ENCODE measurements at places on chromosomes 12 and 14.

DNA sequence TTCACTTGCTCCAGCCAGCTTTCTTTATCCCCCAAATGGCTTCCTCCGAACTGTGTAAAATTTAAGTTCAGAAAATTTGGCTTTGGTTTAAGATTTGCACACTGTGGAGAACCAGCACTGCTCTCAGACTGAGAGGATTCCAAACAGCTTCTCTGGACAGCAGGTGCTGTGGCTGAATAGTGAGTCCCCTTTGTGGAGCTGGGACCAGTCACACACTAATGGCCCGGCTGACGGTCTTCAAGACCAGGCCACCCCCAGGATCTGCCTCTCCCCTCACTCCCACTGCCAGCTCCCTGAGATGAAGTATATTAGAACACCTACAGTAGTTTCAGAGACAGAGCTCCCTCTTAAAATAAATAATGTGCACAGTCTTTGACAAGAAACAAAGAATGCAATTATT lies 267.3 kb downstream of the BCAT1 start:
- no peak for DNase-seq

- no peak for DNase-seq
Observed at GRCh38 chr12:77058740-77059139, 6.6 kb downstream of the E2F7 start.

GRCh38 chr12:106070147-106070546 lies 68.6 kb downstream of the NUAK1 start:
- no peak for DNase-seq

GRCh38 chr12:77072833-77073495 lies 7.6 kb upstream of the E2F7 start:
- DNase-seq, result no peak

DNA sequence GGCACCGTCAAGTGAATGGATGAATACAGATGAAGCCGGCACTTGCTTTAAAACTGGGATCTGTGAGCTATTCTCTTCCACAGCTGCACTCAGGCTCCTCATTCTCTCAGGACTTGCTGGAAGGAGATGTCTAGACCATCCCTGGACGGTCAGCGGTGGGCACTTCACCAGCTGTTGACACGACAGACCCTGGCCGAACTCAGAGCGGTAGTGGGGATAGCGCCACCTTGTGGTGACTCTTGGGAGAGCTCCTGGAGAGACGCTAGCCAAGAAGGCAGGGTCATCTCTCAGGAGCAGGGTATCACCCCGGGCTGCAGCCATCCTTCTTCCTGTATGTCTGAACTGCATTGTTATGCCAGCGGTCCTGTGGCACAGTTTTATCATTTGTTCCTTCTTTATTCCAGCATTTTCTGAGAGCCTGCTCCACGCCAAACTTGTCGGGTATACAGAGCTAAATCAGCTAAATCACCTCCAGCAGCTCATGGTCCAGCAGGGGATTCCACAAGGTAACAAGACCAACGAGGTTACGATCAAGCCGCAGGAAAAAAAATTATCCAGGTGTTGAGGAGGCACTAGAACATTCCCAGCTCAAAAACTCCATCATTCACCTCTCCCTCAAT lies 10.0 kb downstream of the WNT1 start:
- DNase-seq, result peak; percentile 84

- DNase-seq, result no peak
Observed at GRCh38 chr12:66775871-66776270, 97.0 kb upstream of the GRIP1 start.

DNA sequence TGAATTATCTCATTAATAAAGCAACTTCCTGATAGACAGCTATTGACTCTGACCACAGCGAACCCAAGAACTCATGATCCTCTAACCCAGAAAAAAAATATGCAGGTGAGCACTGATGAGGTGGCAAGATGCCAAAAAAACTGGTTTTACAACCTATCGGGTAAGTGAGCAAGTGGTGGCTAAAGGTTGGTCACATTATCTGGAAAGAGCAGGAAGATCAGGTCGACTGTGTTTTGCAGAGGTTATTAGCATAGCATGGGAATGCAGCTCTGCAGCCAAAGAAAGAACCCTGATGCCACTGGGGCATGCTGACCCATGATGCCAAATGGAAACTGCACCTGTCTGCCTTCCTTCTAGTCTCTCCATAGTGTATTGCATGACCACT lies 23.5 kb downstream of the BHLHE41 start:
- DNase-seq, result no peak

DNA sequence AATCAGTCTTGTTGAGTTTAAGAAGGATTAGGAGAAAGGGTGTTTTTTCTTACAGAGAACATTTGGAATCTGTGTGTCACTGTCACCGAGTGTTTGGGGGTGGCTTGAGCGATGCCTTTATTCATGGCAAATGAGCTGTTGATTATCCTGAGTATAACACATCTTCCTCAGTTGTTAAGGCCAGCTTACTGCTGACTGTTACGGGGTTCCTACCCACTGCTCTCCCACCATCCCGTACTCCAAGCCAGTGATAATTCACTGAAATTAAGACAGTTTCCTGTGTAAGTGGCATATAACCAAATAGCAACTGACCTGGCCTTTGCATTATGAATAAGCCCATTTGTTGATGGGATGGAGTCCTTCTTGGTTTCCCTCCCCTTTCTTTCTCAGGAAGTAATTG lies 9.5 kb downstream of the ESRRB start:
- DNase-seq, result no peak

DNA sequence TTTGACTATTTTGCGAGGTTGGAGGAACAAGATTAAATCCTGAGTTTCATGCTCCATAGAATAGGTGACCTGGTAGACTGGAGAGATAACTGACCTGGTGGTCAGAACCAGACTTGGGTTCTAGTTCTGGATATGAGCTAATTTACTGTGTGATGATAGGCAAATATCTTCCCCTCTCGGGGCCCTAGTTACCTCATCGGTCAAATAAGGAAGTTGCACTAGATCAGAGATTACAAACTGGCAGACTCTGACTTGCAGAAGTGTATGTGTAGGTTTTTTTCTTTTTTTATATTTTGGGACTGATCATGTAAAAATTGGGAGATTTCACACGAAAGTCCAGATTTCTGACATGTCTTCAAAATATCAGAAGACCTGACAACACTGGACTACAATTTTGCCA lies 37.0 kb downstream of the RPH3A start:
- DNase-seq, result no peak

DNA sequence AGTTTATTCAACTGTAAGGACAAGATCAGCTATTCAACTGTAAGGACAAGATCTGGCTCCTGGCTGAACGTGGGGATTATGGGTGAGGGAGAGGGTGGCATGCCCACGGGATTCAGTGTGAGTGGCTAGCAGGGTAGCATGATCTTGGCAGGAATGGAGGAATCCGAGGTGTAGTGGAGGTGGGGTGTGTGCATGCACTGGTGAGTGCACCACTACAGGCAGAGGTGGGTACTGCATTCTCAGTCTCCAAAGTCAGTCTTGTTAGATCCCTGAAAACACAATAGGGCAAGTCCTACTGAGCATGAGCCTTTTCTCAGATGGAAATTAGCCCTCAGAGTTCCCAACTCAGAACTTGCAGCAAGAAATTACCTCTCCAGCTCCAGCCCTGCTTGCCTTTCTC lies 32.2 kb upstream of the DCD start:
- no peak for DNase-seq

DNA sequence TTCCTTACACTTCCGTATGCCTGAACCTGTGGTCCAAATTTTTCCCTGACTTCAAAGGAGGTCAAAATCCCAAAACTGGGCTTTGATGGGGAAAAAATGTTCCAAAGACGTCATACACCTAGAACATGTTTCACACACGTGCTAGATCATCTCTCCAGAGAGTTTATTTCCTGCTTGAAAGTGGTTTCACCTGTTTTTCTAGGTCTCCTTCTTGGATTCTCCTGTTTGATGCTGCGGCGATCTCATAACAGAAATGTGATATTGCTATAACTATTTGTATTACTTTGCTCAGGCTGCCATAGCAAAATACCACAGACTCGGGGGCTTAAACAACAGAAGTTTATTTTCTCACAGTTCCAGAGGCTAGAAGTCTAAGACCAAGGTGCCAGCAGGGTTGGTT lies 19.7 kb upstream of the TMCC3 start:
- DNase-seq, result no peak

DNA sequence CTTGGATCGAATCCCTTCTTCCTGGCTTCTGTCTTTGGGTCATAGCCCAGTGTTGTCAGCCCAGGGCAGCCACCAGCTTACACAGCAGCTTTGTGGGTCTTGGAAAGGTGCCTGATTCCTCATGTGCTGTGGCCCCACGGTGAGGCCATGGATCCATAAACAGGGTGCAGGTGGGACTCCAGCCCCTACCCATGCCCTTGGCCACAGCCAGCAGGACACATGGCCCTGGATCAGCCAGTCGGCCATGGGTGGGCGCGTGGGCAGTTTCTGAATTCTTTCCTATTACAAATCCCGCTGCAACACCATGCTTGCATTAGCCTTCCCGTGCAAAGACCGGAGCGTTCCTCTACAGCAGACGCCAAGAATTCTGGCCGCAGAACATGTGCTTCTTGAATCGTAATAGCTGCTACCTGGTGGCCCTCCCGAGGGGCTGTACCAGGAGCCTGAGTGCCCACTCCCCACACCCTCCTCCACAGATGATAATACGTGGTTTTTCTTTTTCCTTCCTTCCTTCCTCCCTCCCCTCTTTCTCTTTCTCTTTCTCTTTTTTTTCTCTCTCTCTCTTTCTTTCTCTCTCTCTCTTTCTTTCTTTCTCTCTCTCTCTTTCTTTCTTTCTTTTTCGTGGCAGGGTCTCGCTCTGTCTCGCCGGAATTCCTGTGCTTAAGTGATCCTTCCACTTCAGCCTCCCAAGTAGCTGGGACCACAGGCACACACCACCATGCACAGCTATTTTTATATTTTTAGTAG lies 2.9 kb upstream of the MMP17 start:
- no peak for DNase-seq

- DNase-seq, result no peak
Observed at GRCh38 chr12:11764837-11765236, 115.4 kb downstream of the ETV6 start.

- DNase-seq, result no peak
Observed at GRCh38 chr14:103718572-103718971, 3.0 kb downstream of the ZFYVE21 start.

DNA sequence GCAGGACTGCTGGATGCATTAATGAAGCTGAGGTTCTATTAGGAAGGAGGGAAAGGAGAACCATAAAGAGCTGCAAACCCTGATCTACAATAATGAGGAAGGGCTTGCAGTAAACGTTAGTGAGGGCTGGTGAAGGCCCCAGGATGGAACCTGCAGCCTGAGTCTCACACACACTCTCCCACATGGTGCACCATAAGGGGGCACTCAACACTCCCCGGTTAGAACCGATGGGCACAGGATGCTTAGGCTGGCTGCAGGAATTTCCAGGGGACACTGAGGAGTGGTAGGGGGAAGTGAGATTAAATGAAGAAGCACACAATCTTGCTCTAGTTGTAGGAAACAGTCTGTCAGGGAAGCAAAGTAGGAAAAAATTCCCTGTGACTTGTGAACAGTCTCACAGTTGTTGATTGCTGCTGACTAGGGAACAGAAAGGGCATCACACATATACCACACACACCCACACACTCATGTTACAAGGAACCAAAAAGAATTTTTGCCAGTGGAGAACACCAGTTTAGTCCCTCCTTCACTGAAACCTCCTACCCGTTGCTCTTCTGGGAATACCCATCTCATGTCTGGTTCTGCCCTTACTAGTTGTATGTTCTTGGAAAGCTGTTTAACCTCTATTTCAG lies 56.2 kb upstream of the FERMT2 start:
- DNase-seq, result no peak

DNA sequence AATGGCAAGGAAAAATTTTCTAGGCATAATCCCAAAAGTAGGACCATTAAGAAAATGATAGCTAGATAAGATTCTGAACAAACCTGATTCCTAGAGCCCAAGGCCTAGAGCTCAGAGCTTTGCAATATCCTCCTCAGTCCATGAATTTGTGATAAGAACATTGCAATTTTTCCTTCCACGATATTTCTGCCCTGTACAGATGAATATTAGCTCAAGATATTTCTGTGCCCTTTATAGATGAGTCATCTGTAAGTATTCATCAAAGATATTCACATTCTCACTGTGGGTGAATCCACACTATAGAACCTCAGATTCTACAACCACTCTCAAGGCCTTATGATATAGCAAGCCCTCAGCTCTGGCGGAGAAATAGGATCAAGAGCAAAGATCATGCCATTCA lies 37.5 kb downstream of the EAPP start:
- DNase-seq, result no peak

DNA sequence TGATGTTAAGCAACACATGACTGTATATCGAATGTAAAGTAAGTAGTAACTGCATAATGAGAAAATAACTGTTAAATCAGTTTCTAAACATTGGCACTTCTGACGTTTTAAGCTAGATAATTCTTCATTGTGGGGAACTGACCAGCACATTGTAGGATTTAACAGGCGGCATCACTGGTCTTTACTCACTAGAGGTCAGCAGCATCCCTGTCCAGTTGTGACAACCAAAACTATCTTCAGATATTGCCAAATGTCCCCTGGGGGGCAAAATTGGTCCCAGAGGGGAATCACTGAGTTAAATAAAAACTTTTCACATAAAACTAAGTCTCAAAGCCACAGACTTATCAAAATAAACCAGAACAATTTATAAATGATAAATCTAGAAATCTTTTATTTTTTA lies 65.3 kb downstream of the BLTP3B start:
- DNase-seq, result no peak

GRCh38 chr12:12804011-12804410 lies 9.1 kb upstream of the DDX47 start:
- DNase-seq, result no peak

DNA sequence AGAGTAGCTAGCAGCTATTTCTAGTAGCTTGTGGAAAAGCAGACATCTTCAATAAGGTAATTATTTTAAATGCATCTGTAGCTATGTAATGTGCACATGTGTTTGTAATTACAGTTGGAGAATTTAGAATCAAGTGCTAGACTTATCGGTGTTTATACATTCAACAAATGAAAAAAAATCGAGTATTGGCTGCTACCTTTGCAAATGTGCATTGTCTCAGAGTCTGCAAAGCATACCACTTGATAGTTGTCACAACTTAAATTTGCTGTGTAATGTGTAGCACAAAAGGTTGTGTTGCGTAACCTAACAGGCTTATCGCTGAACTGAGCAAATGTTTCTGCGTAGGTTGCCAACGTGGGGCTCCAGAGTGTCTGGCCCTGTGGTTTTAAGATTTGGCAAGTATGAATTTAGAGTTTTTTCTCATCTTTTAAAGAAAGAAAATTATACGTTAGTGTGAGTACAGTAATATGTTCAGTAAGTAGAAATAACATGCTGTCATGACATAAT lies 44.3 kb downstream of the TMTC2 start:
- DNase-seq, result no peak

GRCh38 chr12:80857311-80857710 lies 80.4 kb downstream of the LIN7A start:
- DNase-seq, result no peak

- DNase-seq, result no peak
Observed at GRCh38 chr12:90216815-90217214, 508.2 kb upstream of the ATP2B1 start.

DNA sequence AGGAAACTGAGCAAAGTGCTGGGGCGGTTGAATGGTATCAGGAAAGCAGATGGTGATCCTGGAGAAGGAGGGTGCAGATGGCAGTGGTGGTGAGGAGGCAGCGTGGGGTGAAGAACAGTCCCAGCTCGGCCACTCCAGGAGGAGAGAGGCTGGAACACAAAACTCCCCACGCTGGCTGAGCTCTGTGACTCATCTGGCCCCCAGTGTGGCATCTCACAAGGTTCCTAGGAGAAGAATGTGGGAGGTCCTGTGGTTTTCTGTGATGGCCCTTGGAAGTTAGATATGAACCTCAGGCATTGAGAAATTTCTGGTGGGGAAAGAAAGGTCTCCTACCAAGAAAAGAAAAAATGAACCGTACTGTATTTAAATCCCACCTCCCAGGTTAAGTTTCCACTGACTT lies 8.0 kb upstream of the NRXN3 start:
- DNase-seq, result no peak
